ENCODE measurements at places on chromosomes 1 and 21.

GRCh38 chr1:11725616-11726015 lies 10.3 kb upstream of the AGTRAP start:
- DNase-seq: no peak

GRCh38 chr1:51867479-51868232 lies 10.9 kb downstream of the NRDC start:
- no peak for DNase-seq

DNA sequence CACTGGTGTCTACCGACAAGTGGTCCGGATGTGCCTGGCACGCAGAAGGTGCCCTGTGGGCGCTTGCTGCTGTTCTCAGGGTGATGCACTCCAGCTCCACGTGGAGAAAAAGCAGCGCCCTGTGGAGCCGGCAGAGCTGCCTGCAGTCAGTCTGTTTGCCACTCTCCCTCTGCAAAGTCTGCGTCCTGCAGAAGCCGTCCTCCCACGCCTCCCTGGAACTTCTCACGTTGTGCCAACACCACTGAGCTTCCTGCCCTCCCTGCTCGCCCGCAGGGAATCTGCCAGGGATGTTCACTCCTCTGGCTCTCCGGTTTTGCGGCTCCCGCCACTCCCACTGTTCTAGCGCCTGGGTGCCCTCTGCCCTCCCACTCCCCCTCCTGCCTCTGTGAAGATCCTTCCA lies 19.8 kb upstream of the UBXN10 start:
- DNase-seq: no peak

DNA sequence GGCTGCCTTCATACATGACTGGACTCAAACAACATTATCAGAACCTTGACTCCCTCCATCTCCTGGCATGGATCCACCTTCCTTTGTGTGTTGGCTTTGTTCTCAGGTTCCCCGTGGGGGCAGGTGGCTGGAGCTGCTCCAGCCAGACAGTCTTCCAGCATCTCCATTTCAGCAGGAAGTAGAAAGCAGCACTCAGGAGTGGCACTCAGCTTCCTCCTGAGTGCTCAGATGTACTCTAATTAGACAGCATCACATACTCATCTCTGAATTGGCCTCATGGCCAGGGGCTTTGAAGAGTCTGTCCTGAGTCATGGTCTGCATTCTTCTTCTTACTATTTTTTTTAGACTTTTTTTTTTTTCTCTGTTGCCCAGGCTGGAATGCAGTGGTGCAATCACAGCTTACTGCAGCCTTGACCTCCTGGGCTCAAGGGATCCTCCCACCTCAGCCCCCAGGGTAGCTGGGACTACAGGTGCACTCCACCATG lies 27.9 kb downstream of the OVAAL start:
- no peak for DNase-seq

GRCh38 chr1:94579876-94580294 lies 38.3 kb upstream of the F3 start:
- DNase-seq: peak; percentile 44

Data from mesothelial cell of epicardium (in vitro differentiated cells).